Naive thymus-derived CD4-positive, alpha-beta T cell (primary cell): ENCODE measurements at places on chromosomes 4 and X. TPM values are rescaled to one million over a fixed set of nuclear protein-coding genes. Genes with fewer than 3 reads are reported as not detected.

CXCL8 gene
- 2.8 TPM for total RNA-seq

GRCh38 chrX:118594697-118595420 lies 99.2 kb downstream of the DOCK11 start:
- no peak for DNase-seq

DNA sequence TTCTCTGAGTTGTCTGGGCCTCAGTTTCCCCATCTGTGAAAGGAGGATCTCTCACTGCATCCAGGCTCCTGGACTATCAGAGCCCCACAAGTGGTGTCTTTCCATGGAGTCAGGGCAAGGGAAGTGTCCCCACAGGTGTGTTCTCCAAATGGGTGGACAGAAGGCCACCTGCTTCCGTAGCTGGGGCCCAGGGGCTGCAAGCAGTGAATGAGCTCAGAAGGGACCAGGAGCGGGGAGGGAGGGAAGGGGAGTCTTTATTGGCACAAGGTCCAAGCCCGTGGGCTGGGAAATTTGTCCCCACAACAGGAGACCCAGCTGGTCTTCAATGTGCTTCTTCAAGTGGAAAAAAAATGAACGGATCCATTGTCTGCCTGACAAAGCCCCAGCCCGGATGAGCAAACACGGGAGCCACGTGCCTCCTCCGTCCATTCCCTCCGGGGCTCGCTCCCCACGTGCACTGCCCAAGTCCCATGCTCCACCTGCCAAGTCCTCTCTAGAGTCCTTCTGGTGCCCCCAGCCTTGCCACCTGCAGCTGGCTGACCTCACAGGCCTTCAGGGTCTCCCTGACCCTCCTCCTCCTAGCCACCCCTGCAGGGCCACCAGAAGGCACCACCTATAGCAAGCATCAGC lies 72.0 kb downstream of the JAKMIP1 start:
- DNase-seq, result no peak

ASB9 gene
- not detected for total RNA-seq

GRCh38 chrX:24204331-24204730 lies 54.8 kb downstream of the ZFX start:
- DNase-seq, result no peak

- no peak for DNase-seq
Observed at GRCh38 chr4:75698162-75698962, 25.2 kb upstream of the G3BP2 start.

GRCh38 chrX:74090049-74090448 lies 213.9 kb upstream of the ZCCHC13 start:
- no peak for DNase-seq

- no peak for DNase-seq
Observed at GRCh38 chr4:57989430-57989829, 879.2 kb upstream of the IGFBP7 start.

TRPC5OS gene
- total RNA-seq, result not detected

SGMS2 gene
- total RNA-seq, result not detected

GRCh38 chr4:2078584-2078983 lies 19.5 kb downstream of the NAT8L start:
- no peak for DNase-seq

CXCL6 gene
- not detected for total RNA-seq

DCLK2 gene
- 0.23 TPM in 1 of 2 replicates, not detected in the other for total RNA-seq

DNA sequence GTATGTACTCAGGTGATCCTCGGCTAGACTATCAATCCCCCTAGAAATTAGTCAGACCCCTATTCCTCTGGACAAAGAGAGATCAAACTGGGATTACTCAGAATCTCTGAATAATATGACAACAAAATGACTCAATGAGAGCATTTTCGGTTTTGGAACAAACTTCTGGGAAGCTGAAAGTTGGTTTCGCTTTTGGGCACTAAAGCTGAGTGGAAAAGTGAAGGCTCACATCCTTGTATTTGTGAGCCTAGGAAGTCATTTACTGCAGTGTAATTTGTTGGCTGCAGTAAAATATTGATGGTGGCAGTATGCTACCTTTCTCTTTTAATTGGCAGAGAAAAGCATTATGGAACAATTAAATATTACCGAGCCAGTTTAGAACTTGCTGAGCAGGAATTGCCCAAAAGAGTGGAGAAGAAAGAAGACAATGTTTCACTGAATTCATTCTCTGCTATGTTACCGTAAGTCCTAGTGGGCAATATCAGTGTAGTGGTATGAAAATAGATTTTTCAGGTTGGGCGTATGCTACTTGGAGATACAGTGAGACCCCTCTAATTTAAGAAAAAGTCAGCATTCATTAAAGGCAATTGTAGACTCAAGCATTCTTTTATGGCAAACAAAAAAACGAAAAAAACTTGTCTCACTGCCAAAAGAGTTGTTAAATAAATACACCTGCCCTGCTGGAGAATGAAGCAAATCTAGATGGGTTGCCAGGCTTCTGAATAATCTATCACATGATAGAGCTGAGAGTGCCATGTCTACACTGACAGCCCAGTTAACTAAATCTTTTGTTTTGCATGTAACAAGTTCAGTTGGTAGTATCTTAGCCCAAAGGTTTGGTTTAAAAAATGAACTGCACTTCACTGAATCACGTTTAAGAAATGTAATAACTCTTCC lies 69.6 kb downstream of the AGTR2 start:
- DNase-seq, result no peak

- DNase-seq, result no peak
Observed at GRCh38 chrX:41081821-41082220, 3.4 kb upstream of the USP9X start.

HTR2C gene
- total RNA-seq, result not detected

DNA sequence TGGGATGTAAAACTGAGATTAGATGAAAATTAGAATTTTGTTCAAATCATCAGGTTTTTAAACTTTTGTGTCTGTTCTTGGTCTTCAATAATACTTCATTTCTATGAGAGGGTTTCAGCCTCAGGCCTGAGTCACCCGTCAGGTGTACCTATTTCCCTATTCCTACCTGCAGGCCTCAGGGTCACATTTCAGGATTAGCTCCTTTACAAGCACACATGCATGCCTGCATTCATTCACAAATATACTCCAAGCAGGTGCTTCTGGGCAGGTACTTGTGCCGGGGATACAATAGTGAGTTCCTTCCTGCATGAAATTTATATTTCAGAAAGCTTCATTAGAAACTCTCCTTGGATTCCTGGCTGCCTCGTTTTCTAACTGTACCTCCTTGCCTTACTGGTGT lies 114.9 kb downstream of the SHISA3 start:
- DNase-seq, result no peak

DNA sequence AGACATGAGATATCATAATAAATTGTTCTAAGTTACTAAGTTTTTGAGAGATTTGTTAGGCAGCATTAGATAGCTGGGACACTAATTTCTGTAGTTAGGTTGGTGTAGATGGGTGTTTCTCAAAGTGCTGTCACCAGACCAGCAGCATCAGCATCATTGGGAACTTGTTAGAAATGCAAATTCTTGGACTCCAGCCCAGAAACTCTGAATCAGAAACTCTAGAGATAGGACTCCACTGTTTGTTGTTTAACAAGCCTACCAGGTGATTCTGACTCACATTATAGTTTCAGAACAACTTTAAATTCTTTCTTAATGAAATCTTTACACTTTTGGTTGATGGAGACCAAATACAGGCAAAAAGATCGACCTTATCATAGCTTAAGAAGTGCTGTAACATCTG lies 173.7 kb downstream of the PABPC4L start:
- DNase-seq, result no peak

- no peak for DNase-seq
Observed at GRCh38 chr4:168633064-168633463, 136.2 kb downstream of the PALLD start.

GRCh38 chrX:38664285-38664684 lies 102.9 kb downstream of the TSPAN7 start:
- DNase-seq, result peak; percentile 1

GRCh38 chr4:2742081-2742822 lies 13.9 kb downstream of the TNIP2 start:
- DNase-seq, result no peak

DNA sequence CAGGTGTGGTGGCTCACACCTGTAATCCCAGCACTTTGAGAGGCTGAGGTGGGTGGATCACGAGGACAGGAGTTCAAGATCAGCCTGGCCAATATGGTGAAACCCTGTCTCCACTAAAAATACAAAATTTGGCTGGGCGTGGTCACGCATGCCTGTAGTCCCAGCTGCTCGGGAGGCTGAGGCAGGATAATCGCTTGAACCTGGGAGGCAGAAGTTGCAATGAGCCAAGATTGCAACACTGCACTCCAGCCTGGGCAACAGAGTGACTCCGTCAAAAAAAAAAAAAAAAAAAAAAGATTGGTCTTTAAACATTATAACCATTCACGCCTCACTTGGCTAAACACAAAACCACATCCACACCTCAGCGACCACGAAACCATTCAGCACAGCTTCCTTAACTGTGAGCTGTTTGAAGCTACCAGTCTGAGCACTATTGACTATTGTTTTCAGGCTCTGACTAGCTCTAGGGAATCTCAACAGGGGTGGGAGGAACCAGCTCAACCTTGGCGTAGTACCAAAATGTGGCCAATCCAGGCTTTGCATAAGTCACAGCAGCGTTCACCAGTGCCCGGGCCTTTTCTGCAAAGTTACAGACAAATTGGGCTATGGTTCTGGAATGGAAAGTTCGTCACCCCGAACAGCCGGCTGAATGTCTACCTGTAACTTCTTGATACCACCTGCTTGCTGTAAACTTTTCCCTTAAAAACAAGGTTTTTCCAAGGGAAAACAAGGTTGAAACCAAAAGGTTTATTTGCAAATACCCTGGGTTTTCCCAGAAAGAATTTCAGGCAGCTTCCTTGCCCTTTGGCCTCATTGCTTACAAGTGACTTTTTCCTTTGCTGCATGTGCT lies 73.6 kb upstream of the DHX15 start:
- no peak for DNase-seq

DNA sequence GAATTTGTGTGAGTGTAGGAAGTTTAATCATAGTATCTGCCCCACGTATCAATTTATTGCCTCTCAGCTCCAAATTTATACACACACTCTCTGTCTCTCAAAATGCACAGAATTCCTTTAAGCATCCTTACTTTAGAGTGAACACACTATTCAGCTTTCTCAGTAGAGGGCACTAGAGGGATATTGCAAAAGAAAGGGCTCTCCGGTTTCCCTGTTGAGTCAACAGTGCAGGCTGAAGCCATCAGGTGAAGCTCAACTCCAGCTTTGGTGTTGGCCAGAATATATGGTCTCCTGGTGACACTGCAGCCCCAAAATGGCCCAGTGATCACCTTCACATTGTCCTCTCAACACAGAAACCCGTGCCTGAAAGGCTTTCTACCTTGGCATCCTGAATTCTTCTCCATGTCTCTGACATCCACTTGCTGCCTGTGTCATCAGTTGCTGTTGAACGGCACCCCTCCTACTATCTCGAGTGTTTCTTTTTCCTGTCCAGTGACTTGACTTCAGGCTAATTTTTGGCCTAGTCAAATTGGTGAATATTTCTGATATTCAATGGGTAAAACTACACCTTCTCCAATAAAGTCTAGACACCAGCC lies 670.5 kb downstream of the GABRG1 start:
- DNase-seq, result no peak

DNA sequence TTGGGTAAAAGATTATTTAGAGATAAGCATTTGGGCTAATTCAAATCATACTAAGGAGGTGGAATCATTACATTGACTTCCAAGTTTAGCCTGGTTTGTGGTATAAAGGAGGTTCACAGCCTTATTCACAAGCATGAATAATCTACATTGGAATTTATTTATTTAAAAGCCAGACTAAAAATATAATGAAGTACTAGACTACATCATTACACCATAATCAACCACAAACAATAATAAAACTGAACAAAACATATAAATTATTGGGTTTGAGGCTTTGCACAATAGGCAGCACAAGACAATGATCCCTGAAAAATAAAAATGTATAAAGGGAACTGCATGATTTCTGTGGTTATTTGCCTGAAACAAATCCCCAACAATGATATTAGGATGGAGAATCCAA lies 314.0 kb downstream of the GBA3 start:
- DNase-seq, result no peak

- DNase-seq, result no peak
Observed at GRCh38 chr4:20433097-20433705, 181.5 kb downstream of the SLIT2 start.

DNA sequence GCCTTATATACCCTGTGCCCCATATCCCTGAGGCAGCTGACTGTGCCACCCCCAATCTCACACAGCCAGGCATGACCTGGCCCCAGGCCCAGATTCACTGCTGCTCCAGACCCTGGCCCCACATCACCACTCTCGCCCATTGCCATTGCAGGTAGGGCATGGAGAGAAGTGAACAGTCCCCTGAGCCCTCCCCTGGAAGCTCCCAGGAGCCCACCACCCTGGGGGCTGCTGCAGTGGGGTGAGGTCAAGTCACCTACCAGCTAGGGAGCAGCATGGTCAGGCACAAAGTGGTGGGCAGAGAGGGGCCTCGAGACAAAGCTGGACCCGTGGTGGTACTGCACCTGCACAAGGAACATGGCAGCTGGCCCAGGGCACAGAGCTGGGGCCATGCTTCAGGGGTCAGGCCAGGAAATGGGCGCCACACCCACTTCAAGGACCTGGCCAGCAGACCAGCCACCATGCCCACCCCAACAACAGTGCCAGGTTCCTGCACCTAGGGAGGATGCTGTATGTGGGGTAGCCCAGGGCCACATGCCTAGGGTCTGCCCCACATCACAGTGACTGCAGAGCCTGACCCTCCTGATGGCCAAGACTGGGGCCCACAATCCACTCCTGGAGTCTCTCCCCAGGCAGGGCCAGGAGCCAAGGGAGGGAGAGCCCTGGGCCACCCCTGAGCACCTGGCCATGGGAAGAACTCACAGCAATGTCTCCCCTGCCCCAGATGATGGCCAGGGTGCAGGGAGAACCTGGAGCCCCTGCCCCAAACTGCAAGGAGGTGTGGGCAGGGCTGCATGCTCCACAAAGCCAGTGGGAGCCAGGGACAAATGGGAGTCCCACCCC lies 58.5 kb downstream of the COX18 start:
- DNase-seq, result no peak

GRCh38 chr4:66658809-66659208 lies 886.5 kb downstream of the CENPC start:
- no peak for DNase-seq

- DNase-seq, result no peak
Observed at GRCh38 chr4:184286358-184286757, 68.7 kb upstream of the ENPP6 start.

DNA sequence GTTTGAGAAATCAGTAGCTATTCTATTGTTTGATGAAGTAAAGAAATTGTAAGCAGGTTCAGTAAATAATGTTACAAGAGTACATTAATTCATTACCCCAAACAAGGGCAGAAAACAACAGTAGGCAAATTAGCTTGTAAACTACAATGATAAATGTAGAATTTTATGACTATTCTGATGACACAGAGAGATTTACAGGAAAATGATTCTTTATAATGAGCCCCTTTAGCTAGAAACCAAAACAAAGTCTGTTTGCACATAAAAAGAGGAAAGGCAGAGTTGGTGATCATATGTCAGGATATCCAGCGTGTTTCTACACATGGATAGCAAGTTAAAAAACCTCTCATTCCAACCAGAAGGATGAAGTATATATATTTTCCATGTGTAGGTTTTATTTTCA lies 204.8 kb downstream of the CFAP299 start:
- DNase-seq, result no peak

GRCh38 chrX:68932611-68933010 lies 103.8 kb downstream of the EFNB1 start:
- no peak for DNase-seq
